ENCODE measurements at places on chromosomes 2 and 18.

DNA sequence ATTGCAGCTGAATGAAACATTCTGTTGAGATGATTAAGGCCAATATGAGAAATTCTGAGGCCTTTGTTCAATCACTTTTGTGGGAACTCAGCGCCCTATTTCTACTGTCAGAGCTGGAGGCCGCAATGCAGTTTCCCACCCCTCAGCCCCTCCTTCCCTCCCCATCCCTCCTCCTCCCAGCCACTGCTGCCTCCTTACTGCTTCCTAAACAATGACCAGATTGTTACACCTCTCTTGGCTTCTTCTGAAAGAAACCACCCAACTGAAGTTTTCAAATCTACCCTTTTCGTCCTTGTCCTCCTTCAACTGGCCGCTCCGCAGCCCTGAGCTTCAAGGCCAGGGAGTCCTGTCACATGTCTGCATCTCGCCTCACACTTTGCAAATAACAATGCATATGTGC is 36.7 kb upstream of the MAPK4 start:
- DNase-seq = no peak

- DNase-seq = no peak
These were observed 521.3 kb downstream of the METTL4 start for GRCh38 chr18:2049986-2050385.

- DNase-seq = no peak
These were observed 45.5 kb downstream of the TBC1D8 start for GRCh38 chr2:101105654-101106053.

GRCh38 chr18:71942433-71942832 is 601.7 kb downstream of the CBLN2 start:
- DNase-seq = no peak

- DNase-seq = no peak
These were observed 266.0 kb upstream of the FSIP2 start for GRCh38 chr2:185472574-185472973.

DNA sequence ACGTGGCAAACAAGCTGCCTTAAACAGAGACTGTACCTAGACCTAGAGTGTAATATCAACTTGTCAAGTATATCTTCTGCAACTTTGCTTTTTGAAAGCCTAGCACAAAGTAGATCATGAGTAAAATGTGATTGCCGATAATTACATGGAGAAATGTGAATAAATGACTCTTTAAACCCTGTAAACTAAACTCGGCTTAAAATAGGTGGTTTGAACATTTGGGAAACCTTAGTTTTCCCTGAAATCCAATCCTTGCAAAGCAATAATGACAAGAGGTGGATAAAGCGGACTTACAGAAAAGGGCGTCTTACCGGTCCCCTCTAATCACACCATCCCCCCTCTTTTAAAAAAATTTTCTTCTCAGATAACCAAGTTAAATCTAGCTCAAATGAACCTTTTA is 549 bp upstream of the PSMD14 start:
- DNase-seq = no peak

DNA sequence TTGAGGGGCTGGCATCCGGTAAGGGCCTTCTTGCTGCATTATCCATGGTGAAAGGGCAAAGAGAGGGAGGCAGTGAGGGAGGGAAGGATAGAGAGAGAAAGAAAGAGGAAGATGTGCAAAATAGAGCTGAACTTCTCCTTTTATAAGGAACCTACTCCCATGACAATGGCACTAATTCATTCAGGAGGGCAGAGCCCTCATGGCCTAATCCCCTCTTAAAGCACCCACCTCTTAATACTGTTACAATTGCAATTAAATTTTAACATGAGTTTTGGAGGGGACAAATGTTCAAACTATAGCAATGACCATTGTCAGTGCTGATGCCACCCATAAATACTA is 60.2 kb downstream of the CXCR4 start:
- no peak for DNase-seq

GRCh38 chr2:24233321-24233720 is 58.5 kb downstream of the FAM228A start:
- DNase-seq = no peak

- DNase-seq = no peak
These were observed 4.8 kb downstream of the NT5C1B start for GRCh38 chr2:18584608-18584954.

GRCh38 chr18:35159782-35160181 is 81.1 kb upstream of the ZNF397 start:
- DNase-seq = no peak

- no peak for DNase-seq
These were observed 114.4 kb upstream of the FZD5 start for GRCh38 chr2:207884127-207884526.

DNA sequence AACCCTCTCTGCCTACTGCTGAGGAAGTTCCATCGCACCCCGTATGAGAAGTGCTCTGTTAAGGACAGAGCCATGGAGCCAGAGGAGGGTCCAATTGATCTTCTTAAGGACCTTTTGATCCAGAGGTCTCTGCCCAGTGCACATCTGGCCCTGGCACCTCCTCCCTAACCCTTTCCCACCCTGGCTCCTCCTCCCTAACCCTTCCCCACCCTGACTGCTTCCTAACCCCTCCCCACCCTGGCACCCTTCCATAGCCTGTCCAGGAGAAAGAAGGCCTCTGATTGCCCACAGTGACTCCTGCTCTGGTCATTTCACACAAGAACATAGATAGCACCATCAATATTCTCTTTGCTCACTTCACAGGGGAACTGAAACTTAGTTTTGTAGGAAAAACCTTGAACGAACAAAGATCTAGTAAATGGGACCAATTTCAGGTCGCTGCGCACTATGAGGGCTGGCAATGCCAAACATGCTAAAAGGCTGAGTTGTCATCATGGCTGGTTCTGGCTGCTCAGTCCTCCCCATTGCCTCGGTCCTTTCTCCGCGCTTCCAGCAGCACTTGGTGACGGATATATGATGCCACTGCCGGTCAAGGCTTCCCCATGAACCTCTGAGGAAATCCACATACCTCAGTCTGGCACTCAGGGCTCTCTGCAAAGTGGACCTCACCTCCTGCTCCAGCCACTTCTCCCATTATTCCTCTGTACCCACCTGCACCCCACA is 49.2 kb downstream of the PKDCC start:
- no peak for DNase-seq

- DNase-seq = no peak
These were observed 1.7 kb downstream of the MRPS9 start for GRCh38 chr2:105039559-105039958.

DNA sequence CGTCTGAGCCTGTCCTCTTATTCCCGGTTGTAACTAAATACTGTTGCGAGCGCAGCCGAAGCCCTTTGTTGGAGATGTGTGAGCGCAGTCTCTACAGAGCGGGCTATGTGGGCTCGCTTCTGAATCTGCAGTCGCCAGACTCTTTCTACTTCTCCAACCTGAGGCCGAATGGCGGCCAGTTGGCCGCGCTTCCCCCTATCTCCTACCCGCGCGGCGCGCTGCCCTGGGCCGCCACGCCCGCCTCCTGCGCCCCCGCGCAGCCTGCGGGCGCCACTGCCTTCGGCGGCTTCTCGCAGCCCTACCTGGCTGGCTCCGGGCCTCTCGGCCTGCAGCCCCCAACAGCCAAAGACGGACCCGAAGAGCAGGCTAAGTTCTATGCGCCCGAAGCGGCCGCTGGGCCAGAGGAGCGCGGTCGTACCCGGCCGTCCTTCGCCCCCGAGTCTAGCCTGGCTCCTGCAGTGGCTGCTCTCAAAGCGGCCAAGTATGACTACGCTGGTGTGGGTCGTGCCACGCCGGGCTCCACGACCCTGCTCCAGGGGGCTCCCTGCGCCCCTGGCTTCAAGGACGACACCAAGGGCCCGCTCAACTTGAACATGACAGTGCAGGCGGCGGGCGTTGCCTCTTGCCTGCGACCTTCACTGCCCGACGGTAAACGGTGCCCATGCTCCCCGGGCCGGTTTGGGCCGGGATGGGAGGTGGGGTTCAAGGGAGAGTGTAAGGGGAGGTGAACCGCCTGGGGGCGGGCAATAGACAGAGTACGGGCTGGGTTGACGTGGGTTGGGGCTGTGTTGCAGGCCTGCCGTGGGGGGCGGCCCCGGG is at the start of gene HOXD12:
Gene HOXD12 (plus strand): TSS at position 68 of the 819 bp plus-strand sequence. CDS start 7 bp downstream, at position 75.
- peak; percentile 22 for DNase-seq

DNA sequence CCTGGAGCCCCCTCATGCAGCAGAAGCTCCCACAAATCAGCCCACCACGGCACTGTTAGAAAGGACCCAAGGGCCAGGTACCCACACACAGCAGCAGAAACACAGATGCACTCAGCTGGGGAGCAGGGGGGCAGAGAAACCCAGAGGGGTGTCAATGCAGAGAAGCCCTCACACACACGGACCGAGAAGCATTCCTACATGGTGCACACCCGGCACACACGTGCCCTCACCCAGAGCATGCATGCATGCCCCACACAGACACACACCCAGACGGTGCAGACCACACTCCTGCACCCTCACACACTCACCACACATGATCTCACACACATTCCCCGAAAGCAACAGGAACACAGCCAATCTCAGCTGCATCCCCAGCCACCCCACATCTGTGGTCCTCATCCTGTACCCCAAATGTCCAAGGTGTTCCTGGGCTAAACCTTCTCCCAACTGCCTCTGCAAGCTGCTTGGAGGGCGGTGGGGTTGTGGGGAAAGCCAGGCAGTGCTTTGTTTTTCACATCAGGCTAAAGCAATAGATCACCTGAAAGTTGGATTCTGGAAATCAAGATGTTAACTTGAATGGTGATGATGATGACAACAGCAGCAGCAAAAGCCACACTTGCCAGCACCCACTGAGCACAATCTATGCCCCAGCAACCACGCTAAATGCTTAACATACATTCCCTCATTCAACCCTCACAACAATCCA is 102.3 kb downstream of the ZFP36L2 start:
- no peak for DNase-seq

DNA sequence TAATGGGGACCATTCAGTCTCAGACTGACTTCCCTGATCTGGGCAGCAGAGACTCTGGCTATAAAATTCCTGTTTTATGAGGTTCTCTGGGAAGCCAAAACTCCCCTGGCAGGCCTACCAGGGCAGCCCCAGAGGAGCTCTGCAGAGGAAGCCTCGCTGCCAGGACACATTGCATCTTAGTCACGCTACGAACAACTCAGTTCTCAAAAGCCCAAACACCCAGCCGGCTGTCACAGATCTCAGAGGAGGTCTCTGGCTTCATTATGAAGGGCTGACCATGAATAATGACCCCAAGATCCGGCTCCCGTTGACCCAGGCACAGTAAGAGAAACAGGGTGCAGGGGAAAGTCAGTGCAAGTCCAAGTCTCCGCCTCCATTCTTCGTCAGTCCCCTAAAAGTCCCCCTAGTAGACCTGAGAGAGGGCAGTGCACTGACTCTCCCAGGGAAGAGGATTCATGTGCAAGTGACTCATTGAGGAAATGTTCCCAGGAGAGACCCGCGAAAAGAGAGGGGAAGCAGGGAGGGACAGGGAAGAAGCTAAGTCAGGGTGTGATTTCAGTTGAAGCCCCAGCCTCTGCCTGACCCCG is 212.3 kb downstream of the CYP26B1 start:
- peak; percentile 3 for DNase-seq

DNA sequence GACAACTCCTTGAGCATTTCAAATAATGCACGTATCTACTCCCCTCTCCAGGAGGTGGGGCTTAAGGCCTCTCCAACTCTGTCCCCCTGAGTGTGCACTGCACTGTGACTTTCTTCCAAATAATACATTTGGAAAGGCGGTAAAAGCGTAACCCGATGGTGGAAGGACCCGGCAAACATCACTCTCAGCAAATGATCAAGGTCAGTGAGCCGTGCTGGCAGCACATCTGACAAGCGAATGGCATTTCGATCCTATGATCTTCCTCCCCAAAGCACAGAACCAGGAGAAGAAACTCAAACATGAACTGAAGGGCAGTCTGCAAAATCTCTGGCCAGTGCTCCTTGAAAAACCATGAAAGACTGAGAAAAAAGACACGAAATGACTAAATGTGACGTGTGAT is 208.7 kb downstream of the TWIST2 start:
- no peak for DNase-seq

DNA sequence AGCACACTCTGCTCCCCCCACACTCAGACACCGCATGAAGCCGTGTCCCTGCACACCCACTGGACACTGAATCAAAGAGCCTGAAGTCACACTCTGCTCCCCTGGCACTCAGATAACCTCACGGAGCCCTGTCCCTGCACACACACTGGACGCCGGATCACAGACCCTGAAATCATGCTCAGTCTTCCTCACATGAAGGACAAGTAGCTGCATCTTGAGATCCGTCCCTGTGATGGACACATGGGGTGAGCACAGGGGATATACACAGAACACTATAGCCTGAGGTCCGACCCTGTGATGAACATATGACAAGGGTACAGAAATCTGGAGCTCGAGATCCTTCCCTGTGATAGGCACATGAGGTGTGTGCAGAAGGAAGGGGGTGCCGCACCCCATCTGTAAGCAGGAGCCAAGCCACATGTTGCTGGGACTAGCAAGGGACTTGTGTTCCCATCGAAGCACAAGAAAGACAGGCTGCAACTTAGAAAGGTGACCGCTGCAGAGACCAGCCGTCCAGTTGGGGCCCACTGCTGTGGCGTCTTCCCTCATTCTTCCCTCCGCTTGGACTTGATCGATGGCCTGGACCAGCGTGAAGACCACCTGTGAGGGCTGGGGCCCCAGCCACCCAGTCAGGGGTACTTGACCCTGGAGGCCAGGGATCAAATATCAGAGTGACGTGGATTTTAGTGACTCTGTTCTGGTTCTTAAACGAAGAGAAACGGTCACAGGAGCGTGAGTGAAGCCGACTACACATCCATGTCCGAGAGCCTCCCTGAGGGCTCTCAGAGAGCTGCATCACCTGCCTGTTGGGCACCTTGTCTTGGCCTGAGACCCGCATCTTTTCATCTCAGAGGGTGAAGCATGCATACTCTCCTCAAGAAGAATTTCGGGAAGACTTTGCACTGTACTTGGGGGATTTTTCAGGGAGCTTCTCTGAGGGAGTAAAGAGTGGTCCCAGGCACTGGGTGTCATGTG is 391.7 kb upstream of the SALL3 start:
- no peak for DNase-seq

DNA sequence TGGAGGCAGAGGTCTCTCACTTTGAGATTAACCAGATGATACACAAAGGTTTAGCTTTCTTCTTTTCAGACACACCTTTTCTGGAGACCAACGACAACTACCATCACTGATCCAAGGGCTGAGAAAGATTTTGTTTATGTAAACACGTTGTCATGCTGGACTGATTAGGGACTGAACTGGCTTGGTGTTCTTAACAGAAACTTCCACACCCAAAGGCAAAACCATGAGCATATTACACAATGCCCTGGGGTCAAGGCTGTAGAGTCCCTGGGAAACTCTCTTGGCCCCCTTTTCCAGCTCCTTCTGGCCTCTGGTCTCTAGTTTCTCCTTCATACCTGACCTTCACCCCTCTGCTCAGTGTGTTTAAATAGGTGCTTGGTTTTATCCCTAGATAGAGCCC is 447.0 kb upstream of the TCF4 start:
- no peak for DNase-seq

DNA sequence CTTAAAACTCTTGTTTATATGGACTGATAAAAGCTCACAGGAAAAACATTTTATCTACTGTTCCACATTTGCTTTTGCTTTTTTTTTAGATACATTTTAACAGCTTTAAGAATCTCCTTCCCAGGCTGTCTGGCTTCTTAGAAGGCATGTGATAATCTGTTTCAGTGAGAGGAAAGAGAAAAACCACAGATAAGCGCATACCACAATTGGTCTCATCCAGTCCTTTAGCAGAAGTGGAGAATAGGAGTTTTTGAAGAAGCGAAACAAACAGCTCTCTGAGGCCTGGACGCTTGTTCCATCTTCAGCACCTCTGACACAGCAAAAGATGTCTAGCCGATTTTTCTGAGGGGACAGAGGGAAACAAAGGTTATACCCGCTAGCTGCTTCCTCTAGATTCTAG is 37.6 kb downstream of the RMC1 start:
- DNase-seq = no peak

All from stimulated activated CD8-positive, alpha-beta memory T cell treated with anti-CD3 and anti-CD28 coated beads, Interleukin-4, amount 100 ng/mL, for 48 hours (primary cell).